Memory B cell (primary cell): ENCODE measurements at places on chromosomes 12 and 14.

GRCh38 chr12:66319266-66319954 is 17.1 kb downstream of the HELB start:
- no peak overlapping the region for H3K27ac ChIP-seq
- H3K27me3 ChIP-seq, result no peaks in the 10 kb centered on the region

- peaks cover 6% of the 10 kb centered on the region for H3K27me3 ChIP-seq
- no peak for DNase-seq
- no peaks in the 10 kb centered on the region for H3K4me1 ChIP-seq
- no peaks in the 10 kb centered on the region for H3K36me3 ChIP-seq
- no peak overlapping the region for H3K4me3 ChIP-seq
Measured at GRCh38 chr12:115763982-115764621, 513.4 kb downstream of the MED13L start.

DNA sequence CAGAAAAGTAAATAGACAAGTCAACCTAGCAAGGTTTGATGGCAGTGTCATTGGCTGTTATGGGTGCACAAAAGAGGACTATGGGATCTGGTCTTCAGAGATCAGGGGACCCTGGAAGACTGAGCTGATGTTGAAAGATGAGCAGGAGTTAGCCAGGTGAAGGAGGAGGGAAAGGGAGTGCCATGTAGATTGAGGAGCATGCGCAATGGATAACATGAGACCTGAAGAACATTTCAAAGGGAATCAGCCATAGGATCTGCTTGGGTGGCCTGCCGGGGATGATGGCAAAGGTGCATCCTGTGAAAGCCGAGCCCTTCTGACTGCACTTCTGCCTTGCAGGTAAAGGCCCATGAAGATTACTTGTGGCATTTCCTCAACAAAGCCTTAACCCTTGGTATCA is 90.8 kb downstream of the TBC1D30 start:
- no peak overlapping the region for H3K27ac ChIP-seq
- no peaks in the 10 kb centered on the region for H3K4me1 ChIP-seq
- peaks cover 7% of the 10 kb centered on the region for H3K27me3 ChIP-seq
- H3K4me3 ChIP-seq, result no peak overlapping the region
- DNase-seq, result no peak

DNA sequence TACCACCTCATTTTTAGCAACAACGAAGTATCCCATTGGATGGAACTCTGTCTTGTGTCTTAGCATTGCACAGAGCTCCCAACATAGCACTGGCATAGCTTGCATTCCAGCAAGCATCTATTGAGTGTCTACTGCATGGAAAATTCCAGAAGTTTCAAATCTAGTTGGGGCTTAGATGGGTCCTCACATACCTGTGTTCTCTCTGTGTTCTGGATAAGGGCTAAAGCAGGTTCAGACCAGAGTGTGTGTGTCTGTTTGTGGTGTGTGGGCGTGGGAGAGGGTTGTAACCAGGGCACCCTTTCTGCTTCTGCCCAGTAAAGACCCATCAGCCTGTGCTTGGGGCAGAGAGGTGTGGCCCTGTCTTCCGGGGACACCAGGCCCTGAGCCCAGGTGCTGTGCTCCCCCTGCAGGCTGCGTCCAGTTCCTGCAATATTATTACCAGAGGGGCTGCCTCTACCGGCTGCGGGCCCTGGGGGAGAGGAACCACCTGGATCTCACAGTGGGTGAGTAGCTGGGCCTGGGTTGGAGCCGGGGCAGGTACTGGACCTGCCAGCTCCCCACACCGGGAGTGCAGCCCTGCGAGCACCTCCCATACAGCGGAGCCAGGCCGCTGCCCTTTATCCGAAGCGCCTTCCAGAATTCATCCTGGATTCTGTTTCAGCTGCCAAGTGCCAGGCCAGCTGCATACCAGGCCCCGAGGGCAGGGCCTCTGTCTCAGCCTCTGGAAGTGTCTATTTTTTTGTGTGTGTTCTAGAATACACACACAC is 20.3 kb downstream of the RHOF start:
- peak; percentile 79 for DNase-seq
- no peaks in the 10 kb centered on the region for H3K27me3 ChIP-seq
- no peak overlapping the region for H3K4me3 ChIP-seq
- no peaks in the 10 kb centered on the region for H3K36me3 ChIP-seq

DNA sequence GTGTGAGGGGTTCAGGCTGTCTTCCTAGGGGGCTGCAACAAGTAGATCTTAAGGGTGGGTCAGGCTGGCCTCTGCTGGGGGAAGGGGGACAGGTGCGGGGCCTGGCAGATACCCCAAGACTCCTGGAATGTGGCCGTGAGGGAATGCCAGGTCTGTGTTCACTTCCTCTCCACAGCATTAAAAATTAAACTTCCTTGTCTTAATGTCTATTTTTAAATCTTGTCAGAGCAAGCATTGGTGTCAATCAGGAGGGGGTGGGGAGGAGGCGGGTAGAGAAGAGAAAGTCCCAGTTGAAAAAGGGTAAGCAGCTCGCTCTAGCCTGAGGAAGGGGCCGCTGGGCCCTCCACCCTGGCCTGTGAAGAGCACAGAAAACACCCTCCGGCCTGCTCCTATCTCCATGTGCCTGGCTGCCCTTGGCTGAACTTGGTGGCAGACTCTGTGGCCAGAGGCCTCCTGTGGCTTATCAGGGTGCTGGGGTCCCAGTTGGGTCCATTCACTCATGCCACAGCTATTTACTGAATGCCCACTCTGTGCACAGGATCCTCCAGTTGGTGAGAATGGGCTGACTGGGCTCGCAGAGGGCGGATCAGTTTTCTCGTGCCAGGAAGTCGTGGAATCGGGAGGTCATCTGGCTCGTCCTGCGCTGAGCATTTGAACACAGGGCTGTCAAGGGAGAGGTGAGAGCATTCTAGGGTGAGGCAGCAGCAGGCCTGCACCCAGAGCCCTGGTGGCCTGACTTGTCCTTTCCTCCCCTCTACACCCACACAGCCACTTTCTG is 128.8 kb downstream of the TSPAN9 start:
- no peak overlapping the region for H3K4me3 ChIP-seq
- H3K27me3 ChIP-seq, result peaks cover 21% of the 10 kb centered on the region
- H3K27ac ChIP-seq, result no peak overlapping the region
- peaks cover 13% of the 10 kb centered on the region for H3K4me1 ChIP-seq

- H3K27ac ChIP-seq, result no peak overlapping the region
- H3K27me3 ChIP-seq, result peaks cover 19% of the 10 kb centered on the region
- H3K36me3 ChIP-seq, result no peaks in the 10 kb centered on the region
- no peaks in the 10 kb centered on the region for H3K4me1 ChIP-seq
- no peak overlapping the region for H3K4me3 ChIP-seq
- DNase-seq, result no peak
Measured at GRCh38 chr14:92917041-92917940, 5.7 kb upstream of the CHGA start.

- no peaks in the 10 kb centered on the region for H3K36me3 ChIP-seq
- DNase-seq, result no peak
- H3K27me3 ChIP-seq, result peaks cover 7% of the 10 kb centered on the region
- no peaks in the 10 kb centered on the region for H3K4me1 ChIP-seq
- H3K27ac ChIP-seq, result no peak overlapping the region
- no peak overlapping the region for H3K4me3 ChIP-seq
Measured at GRCh38 chr12:113439606-113440030, 17.4 kb downstream of the SDSL start.

DNA sequence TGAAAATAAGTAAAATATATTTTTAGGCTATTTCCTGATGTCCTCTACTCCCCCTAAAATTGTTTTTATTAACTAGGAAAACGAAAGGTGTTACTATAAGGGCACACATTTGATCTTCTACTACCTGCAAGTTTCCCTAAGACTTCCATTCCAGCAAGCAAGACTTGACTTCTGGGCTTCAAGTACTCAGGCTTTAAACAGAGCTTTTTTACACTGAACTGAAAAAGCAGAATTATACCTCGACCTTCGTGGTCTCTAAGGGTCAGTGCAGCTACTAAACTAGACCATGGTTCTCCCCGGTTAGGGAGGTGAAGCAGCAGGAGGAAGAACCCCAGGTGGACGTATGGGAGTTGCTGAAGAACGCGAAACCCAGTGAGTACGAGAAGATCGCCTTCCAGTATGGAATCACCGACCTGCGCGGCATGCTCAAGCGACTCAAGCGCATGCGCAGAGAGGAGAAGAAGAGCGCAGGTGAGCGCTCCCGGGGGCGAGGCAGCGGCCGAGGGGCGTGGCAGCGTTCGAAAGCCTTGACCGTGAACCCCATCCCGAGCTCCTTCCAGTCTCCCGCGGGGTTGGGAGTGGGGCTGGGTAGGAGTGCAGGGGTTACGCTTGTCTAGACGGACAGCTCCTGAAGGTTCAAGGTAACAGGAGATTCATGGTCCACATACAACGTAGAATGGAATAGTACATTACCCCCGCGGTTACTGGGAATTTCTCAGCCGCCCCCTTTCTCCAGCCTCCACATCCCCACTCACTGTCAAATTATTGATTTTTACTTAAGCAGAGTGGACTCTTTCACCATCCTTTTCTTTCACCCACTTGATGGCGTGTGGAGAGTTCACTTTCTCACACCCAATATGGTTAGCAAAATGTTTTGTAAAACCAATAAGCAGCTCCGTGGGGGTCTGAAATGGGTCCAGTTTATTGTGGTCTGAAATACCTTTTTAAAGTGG is 47.6 kb downstream of the MYBPC1 start:
- no peaks in the 10 kb centered on the region for H3K36me3 ChIP-seq
- peaks cover 5% of the 10 kb centered on the region for H3K4me1 ChIP-seq
- no peak overlapping the region for H3K27ac ChIP-seq
- no peak for DNase-seq

GRCh38 chr14:38174711-38175110 is 33.0 kb upstream of the SSTR1 start:
- no peaks in the 10 kb centered on the region for H3K4me1 ChIP-seq
- no peak overlapping the region for H3K4me3 ChIP-seq
- H3K27ac ChIP-seq, result no peak overlapping the region
- H3K27me3 ChIP-seq, result peaks cover 1% of the 10 kb centered on the region
- H3K36me3 ChIP-seq, result peaks cover 2% of the 10 kb centered on the region

DNA sequence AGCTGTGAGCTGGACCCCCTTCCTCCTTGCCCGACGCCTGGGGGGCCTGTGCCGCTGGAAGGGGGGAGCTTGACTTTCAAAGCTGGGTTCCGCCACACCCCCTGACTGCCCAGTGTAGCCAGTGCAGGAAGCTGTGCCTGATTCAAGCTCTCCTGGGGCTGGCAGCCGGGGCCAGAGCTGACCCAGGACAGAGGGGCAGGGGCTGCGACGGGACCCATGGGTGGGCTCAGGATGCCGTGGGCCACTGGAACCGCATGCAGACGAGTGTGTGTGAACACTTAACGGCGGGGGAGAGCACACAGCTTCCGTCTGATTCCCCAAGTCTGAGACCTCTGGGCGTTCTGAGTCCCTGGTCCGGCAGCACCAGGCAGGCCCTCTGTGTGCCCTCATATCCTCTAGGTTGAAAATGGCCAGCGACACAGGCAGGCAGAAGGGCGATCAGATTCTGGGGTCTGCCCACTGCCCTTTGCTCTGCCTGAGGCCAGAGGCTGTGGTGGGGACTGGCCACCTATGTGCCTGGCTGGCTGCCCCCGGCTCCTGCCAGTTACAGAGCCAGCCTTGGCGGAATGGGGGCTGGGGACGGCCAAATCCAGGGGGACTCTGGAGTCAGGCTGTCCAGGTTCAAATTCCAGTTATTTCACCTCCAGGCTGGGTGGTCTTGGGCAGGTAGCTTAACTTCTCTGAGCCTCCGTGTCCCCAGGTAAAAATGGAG is 54.0 kb downstream of the CYP46A1 start:
- H3K4me1 ChIP-seq, result no peaks in the 10 kb centered on the region
- no peak overlapping the region for H3K4me3 ChIP-seq
- no peak overlapping the region for H3K27ac ChIP-seq

- H3K4me1 ChIP-seq, result no peaks in the 10 kb centered on the region
- H3K27me3 ChIP-seq, result peaks cover 8% of the 10 kb centered on the region
- H3K36me3 ChIP-seq, result no peaks in the 10 kb centered on the region
- no peak overlapping the region for H3K27ac ChIP-seq
Measured at GRCh38 chr14:85527445-85528035, 2.4 kb upstream of the FLRT2 start.

DNA sequence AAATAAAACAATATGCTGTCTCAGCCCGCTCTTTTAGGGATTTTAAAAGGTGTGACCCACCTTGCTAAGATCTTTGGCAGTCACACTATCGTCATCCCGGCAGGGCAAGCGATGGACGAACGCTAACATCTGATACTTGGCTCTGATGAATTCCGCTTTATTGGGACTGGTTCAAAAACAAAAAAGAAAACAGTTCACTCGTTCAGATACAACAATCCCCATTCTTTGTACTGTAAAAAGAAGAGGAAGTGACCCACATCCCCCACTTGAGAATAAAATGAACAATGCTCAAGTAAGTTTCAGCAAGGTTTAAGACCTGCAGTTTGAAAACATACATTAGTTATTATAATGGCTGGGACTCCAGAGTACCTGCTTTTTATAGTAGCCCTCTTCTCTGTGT is 7.3 kb downstream of the GIT2 start:
- no peak overlapping the region for H3K4me3 ChIP-seq
- H3K27ac ChIP-seq, result no peak overlapping the region
- H3K4me1 ChIP-seq, result peaks cover 6% of the 10 kb centered on the region
- no peaks in the 10 kb centered on the region for H3K27me3 ChIP-seq
- no peak for DNase-seq
- peaks cover 17% of the 10 kb centered on the region for H3K36me3 ChIP-seq

GRCh38 chr14:105350450-105351244 is 36.1 kb downstream of the PACS2 start:
- peaks cover 2% of the 10 kb centered on the region for H3K27me3 ChIP-seq
- H3K27ac ChIP-seq, result no peak overlapping the region
- no peak for DNase-seq
- H3K4me3 ChIP-seq, result no peak overlapping the region
- H3K4me1 ChIP-seq, result peaks cover 8% of the 10 kb centered on the region

DNA sequence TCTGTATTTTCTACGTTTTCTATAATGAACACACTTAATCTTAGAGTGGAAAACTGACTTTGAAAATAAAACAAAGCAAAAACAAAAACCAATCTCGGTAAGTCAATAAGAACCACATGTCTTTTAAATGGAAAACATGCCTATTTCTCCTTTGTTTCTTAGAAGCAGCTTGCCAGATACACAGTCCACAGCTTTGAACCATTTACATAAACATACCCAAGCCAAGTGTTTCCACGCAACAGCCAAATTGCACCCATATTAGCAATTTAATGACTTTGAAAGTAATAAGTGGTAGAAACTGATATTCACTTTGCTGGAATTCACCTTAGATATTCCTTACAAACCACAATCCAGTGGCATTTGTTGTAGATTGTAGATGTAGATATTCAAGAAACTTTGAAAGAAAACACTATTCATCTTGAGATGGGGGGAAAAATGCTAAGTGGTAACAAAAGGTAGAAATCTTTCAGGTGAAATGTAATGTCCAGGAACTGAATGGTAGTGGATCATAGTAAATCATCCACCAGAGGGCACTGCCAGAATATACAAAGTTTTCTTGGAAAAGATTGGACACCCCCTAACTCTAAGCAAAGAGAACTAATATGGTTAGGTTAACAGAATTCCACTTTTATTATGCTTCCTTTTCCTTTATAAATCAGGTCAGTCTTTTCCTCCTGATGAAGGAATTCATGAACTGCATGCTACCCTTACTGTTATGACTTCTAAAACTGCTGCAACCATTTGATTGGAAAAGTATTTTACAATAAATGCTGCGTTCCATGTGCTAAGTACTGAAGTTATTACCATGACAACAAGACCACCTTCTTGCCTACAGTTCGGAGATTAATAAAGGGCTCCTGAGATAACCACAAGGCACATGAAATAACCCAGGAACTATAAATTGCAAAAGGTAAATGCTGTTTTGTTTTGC is 69.8 kb downstream of the RERG start:
- H3K27ac ChIP-seq, result no peak overlapping the region
- H3K36me3 ChIP-seq, result no peaks in the 10 kb centered on the region
- DNase-seq, result peak; percentile 3
- no peaks in the 10 kb centered on the region for H3K4me1 ChIP-seq
